ENCODE measurements at places on chromosomes 3 and 15. TPM values are rescaled to one million over a fixed set of nuclear protein-coding genes. Genes with fewer than 3 reads are reported as not detected.

DNA sequence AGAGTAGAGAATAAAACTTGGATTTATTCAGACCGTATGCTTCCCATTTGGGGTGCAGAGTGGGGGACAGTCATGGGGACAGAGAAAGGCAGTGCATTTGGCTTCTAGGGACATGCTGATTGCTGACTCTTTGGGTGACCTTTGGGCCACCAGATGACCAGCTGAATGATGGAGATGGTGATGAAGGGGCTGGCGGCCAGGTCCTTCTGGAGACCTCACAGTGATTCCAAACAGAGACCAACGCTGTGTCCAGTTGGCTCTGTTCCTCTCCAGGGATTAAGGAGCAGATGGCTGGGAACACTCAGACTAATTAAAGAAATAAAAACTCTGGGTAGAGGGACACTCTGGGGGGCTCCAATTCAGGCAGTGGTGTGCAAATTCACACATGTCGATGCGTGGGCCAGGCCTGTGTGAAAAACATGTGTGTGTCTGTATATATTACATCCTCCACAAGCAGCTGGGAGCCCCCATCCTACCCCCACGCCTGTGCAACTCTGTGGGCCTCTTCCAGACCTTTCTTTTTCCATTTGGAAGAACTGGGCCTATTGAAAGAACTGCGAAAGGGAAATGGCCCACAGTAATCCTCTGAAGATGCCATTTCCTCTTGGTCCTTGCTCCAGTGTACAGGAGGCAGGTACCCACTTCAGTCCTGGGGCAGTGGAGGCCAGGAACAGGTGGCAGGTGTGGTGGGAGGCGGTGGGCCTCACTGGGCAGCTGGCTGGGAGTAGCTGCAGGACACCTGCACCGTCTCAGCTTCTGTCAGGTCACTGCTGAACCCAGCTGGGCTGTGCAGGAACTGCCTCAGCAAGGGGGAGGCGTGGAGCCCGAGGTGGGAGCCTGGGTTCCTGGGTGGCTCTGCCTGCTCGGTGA lies 8.9 kb downstream of the XIRP1 start:
- DNase-seq, result no peak
- no peaks in the 10 kb centered on the region for H3K27me3 ChIP-seq
- no peaks in the 10 kb centered on the region for H3K4me1 ChIP-seq
- H3K36me3 ChIP-seq, result no peaks in the 10 kb centered on the region

GRCh38 chr3:71511446-71511845 lies 72.1 kb downstream of the FOXP1 start:
- peaks cover 5% of the 10 kb centered on the region for H3K4me1 ChIP-seq
- H3K4me3 ChIP-seq, result no peak overlapping the region
- DNase-seq, result no peak
- no peaks in the 10 kb centered on the region for H3K36me3 ChIP-seq
- no peak overlapping the region for H3K27ac ChIP-seq

NR2C2 gene
- 55.7 TPM for total RNA-seq

DNA sequence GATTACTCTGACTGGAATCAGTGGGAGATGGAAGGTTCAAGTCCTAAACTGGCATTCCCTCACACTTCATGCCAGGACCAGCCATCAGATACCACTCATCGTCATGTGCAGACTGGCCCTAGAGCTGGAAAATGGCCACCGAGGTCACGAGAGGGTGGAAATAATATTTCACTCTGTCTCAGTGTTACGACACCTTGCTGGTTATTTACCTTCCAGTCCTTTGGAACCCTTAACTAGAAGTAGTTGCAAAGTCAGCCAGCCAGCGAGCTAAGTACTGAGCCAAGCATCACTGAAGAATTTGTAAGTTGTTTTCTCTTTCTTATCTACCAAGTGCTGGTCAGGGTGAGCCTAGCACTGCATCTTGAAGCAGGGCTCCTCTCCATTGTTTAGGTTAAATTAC lies 309.9 kb upstream of the RASGRP1 start:
- H3K27me3 ChIP-seq, result no peaks in the 10 kb centered on the region
- no peak overlapping the region for H3K4me3 ChIP-seq
- DNase-seq, result no peak
- H3K4me1 ChIP-seq, result no peaks in the 10 kb centered on the region
- no peaks in the 10 kb centered on the region for H3K36me3 ChIP-seq

SGO1 gene
- not detected for total RNA-seq

ACKR2 gene
- 7.8 TPM for total RNA-seq

DNA sequence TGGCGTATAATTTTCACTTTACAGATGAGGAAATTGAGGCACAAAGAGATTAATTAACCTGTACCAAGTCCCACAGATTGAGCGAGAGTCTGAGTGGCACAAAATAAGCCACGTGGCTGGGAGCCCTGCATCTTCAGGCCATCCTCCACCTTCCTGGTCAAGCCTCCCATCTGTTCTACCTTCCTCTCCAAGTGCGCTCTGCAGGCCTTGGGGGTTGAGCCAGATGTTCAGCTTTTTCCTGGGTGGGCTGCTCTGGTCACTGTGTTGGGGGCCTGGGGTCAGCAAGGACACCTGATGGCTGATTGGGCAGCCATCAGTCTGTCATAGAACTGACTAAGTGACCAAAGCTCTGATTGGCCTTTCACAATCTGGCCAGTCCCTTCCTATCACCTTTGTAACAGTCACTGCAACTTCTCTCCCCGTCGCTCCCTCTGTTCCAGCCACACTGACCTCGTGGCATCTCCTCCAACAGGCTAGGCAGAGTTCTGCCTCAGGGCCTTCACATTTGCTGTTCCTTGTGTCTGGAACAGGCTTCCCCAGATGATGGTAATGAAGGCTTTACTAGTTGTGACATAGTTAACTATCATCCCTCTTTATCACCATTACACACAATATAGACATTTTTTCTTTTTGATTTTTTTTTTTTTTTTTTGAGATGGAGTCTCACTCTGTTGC lies 46.8 kb downstream of the SCN5A start:
- H3K27me3 ChIP-seq, result no peaks in the 10 kb centered on the region
- peak; percentile 43 for DNase-seq
- no peak overlapping the region for H3K4me3 ChIP-seq

ITGA11 gene
- 154 TPM for total RNA-seq

DNA sequence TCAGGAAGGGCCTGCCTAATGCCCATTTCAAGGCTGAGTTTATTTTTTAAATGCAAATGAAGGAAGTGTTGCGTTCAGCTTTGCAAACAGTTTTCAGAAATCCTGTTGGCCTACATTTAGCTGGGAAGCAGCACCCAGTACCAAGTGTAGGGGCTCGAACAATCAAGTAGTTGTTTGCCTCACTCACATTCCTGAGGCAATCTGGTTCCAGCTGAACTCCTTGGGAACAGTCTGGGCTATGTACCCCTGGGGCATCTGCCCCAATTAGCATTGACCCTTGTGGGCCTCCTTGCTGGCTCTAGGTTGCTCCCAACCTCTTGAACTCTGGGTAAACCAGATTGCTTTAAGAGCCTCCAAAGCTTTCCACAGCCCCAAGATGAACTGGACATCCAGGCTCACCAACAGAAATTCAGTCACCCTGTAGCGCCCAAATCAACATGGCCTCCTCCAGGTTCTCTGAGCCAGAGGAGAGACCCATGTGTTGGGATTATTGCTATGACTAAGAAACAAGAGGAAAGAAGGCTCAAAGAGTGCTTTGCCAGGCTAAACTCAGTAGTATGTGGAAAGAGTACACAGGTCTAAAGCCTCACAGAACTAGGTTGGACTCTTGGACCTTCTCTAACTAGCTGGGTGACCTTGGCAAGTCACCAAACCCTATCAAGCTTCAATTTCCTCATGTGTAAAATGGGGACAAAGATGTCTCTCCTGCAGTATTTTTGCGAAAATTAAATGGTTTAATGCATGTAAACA lies 532.7 kb downstream of the SOX2 start:
- no peaks in the 10 kb centered on the region for H3K4me1 ChIP-seq
- no peaks in the 10 kb centered on the region for H3K27me3 ChIP-seq
- H3K27ac ChIP-seq, result no peak overlapping the region
- no peak overlapping the region for H3K4me3 ChIP-seq
- DNase-seq, result no peak

VGLL4 gene
- 104 TPM for total RNA-seq

HLTF gene
- total RNA-seq, result 30.1 TPM
